Mesenteric fat pad (tissue), 1 donor: ENCODE measurements at places on chromosomes 5 and 9. TPM values are rescaled to one million over a fixed set of nuclear protein-coding genes. Genes with fewer than 3 reads are reported as not detected.

DNA sequence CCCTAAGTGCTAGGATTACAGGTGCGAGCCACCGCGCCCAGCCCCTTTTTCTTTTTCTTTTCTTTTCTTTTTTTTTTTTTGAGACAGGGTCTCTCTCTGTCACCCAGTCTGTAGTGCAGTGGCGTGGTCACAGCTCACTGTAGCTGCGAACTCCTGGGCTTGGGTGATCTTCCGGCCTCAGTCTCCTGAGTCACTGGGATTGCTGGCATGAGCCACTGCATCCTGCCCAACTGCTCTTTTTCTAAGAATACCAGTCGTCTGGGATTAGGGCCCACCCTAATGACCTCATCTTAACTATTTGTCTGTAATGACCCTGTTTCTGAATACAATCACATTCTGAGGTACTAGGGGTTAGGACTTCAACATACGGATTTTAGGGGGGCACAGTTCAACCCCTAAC lies 34.1 kb upstream of the NANS start:
- DNase-seq: no peak

DNA sequence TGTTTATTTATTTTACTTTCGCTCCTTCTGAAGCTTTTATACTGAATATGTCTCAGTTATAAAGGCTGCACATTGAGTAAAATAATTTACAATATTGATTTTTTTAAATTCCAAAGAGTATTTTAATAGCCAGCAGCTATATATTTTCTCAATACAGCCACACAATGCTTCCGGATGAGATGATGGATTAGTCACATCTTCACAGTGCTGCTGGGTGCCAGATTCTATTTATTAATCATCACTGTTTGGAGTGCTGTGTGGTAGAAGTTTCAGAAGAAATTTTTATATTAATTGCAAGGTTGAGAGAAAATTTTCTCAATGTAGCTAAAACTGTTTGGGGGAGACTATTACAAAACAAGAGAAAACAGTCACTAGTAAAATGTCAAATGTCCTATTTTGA lies 989.8 kb downstream of the TLE4 start:
- no peak for DNase-seq

GRCh38 chr9:25716220-25716872 lies 38.1 kb upstream of the TUSC1 start:
- DNase-seq: no peak

- no peak for DNase-seq
Observed at GRCh38 chr5:82922086-82922734, 155.0 kb downstream of the TMEM167A start.

ZBED3 gene
- total RNA-seq: 21.6 TPM

ANKRD34B gene
- total RNA-seq: 0.10 TPM

- peak; percentile 91 for DNase-seq
Observed at GRCh38 chr5:132497488-132497997, 7.0 kb upstream of the IRF1 start.

- no peak for DNase-seq
Observed at GRCh38 chr5:51185850-51186329, 197.4 kb upstream of the ISL1 start.

DNA sequence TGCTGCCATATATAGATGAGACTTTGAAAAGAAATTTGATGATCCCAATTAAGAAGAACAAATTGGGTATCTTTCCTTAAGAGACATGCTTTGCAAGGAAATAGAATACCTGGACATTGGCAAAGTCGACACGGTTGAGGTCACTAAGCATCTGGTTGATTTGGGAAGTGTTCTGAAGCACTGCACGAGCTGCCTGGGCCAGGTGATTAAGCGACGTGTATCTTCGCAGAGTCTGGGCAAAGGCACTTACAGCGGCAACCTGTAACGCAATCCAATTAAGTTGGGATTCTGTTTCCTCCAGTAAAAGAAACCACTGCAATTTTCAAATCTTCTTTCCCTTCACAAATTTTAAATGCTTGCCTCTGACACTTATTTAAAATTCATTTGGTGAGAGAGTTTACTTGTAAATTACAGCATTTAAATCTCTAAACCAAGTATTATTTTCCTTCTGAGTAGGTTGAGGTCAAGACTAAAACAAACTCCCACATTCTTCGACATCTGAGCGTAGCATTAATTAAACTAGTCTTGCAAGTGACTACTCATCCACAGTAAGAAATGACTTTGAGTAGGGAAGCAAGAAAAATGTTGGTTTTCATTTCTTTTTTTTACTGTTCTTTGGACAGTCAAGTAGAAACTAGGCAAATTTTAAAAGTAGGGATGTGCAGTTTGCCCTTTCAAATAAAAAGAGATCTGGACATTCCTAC lies 262.8 kb downstream of the RFX3 start:
- no peak for DNase-seq

DNA sequence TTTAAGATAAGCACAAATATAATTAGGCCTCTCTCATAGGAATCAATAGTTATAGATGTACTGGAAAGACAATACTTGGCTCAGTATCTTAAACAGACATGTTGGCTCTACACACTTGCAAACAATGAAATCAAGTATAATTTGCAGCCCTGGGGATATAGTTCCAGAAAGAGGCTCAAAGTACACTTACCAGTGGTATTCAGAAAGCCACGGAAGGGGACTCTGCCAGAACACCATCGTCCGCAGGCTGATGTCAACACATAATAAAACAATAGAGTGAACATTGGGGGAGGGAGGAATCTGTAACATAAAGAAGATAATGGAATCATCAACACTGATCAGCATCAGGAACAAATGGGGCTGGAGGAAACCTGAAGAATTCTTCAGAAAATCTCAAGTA lies 31.2 kb upstream of the EBF1 start:
- no peak for DNase-seq

GRCh38 chr5:150789943-150790611 lies 11.5 kb downstream of the SMIM3 start:
- DNase-seq: no peak

DNA sequence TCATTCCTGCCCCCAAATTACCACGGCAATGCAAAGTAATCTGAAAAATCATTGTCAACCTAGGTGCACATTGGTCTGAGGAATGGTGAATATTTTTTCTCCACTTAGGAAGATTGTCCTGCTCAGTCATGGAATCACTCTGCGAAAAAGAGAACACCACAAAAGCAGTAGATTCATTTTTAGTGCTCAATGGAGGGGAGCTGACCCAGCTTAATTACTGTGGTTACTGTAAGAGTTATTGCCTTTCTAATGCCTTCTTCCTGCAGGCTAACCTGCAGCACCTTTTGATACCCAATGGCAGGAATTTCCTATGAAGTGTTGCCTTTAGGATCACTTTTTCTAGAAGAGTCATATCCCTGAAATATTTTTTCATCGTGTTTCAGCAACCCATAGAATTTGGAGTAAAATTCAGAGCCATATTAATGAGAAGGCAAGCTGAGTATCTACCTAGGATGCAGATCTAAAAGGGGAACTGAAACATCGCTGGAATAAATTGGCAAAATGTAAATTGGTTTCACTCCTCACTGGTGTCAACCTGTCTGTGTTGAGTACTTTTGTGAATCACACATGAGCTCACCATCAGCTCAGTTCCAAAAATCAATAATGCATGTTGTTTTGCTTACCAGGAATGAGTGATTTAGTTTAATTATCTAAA lies 464.5 kb downstream of the CSNK1G3 start:
- DNase-seq: no peak

DNA sequence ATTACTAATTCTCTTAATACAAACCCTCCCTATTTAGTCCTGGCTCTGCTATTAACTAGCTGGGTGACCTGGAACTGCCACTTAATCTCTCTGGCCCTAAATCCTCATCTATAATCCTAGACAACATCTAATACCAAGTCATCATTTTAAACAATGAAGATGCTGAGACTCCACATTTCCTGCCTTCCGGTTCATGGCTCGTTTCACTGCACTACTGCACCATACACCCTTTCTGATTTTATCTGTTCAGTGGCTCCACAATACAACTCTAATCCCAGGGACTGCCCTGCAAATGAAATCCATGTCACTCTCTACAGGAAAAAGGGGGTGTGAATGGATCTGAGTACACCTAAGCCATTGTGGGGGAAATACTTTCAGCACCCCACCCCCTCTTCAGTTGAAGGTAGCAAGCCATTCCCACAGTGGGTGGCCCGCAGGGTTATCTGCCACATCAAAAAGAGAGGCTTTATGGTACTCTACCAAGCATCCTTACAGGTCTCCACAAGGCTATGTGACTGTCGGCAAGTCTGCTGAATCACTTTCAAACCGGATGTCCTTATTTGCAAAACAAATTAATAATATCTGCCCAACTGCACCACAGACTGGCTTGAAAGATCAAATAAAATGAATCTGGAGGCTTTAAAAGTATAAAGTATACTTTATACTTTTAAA lies 89.5 kb downstream of the EPB41L4A start:
- no peak for DNase-seq

MYOZ3 gene
- 0.42 TPM for total RNA-seq

DNA sequence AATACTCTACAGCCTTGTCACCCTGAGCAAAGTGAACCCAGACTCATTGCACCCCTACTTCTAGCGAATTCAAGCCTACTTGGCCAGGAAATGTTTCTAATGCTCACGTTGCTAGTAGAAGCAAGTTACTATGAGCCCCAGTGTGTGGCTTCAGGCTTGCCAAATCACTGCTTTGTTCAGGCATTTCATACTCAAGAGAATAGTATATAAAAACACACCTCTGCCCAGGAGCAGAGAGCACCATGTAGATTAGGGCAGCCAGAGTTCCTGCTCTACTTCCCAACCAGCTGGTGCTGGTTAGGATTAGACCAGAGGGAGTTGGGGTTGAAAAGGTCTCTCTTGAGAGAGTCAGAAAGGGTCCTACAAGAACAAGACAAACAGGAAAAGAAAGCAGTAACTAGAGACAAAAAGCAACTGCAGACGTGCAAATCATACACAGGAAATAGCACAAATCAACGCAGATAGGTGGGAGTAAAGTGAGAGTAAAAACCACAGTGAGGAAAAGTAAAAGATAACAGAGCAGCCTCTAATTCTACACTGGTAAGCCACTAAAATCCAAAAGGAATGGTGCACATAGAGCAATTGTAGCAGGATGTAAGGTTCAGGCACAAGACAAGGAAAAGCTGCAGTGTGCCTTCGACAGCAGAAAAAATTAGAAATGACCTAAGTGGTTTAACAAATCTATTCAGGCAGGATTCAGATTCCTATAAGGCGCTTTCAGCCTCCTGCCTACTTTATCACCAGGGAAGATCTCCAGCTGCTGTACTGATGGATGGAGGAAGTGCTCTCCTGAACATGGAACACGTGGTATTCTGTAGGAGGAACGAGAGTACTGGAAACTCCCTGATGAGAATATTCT lies 49.6 kb upstream of the KIF2A start:
- no peak for DNase-seq

DNA sequence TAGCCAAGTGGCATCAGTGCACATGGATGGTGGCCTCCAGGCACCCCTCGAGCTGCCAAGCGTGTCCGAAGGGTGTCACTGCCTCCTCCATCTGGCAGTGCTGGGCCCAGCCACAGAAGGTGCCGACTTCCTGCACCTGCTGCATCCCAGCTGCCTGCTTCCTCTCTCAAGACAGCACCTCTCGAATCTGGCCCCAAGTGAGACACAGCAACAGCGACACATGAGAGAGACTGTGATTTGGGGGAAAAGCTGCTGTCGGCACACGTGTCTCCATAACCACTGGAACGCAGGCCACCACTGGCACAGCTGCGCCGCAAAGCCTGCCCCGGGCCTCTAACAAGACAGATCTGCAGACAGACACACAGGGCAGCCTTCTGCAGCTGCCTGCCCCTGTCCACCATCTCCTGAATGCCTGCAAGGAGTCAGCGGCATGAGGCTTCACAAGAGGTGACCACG lies 8.8 kb downstream of the CLPTM1L start:
- no peak for DNase-seq

SLC6A7 gene
- not detected for total RNA-seq

DNA sequence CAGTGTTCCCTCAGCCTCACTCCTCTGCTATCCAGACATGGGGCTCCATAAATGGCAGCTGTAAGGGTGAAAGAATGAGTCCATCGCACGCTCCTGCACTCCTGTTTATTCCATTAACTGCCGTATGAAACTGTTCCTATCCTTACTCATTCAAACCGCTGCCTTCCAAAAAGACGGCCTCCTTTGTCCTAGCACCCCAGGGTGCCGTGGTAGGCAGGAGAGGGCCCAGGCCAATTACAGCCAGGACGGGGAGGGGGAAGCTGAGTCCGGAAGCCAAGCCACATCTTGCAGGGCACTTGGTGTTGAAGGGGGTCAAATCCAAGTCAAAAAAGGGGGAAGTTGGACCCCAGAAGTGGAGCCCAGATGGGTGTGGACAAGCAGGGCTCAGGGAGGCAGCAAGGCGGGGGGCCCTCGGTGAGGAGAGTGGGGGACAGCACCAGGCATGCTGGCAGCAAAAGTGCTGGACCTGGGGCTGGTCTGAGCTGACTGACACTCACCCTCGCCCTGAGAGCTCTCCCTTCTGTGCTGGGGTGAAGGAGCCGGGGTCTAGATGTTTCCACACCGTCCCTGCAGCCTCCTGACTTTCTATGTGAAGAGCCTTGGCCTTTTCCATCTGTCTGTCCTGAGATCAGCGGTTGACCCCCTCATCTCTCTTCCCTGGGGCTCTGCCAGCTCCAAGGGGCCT lies 63.3 kb downstream of the COL23A1 start:
- DNase-seq: peak; percentile 65
